ENCODE measurements at places on chromosomes 7 and 10. TPM values are rescaled to one million over a fixed set of nuclear protein-coding genes. Genes with fewer than 3 reads are reported as not detected.

GRCh38 chr7:105136221-105136620, 122.2 kb downstream of the KMT2E start:
- DNase-seq: no peak

DNA sequence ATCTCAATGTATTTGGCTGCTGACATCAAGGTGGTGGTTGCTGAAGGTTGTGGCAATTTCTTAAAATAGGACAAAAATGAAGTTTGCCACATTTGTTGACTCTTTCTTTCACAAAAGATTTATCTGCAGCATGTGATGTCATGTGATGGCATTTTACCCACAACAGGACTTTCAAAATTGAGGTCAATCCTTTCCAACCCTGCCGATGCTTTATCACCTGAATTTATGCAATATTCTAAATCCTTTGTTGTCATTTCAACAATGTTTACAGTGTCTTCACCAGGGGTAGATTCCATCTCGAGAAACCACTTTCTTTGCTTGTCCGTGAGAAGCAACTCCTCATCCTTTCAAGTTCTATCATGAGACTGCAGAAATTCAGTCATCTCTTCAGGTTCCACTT, 40.6 kb upstream of the SLC16A12 start:
- no peak for DNase-seq

GRCh38 chr7:41028580-41028979, 674.3 kb downstream of the INHBA start:
- no peak for DNase-seq

DNA sequence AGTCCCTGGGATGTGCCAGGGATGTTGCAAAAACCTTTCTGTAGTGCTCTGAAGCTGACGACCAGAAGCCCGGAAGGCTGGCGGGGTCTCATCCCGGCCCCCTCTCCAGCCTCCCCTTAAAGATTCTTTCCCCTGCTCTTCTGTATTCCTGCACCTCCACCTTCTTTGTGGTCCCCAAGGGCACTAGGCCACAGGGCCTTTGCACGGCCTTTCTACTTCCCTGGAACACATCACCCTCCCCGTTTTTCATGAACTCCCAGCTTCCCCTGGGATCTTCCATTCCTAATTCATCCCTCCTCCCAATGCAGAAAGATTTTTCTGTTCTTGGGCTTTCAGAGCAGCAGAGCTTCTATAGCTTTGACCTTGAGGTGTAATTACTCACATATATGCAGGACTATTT, 127.0 kb downstream of the CDH23 start:
- no peak for DNase-seq

CCL24 gene
- total RNA-seq: not detected

DNA sequence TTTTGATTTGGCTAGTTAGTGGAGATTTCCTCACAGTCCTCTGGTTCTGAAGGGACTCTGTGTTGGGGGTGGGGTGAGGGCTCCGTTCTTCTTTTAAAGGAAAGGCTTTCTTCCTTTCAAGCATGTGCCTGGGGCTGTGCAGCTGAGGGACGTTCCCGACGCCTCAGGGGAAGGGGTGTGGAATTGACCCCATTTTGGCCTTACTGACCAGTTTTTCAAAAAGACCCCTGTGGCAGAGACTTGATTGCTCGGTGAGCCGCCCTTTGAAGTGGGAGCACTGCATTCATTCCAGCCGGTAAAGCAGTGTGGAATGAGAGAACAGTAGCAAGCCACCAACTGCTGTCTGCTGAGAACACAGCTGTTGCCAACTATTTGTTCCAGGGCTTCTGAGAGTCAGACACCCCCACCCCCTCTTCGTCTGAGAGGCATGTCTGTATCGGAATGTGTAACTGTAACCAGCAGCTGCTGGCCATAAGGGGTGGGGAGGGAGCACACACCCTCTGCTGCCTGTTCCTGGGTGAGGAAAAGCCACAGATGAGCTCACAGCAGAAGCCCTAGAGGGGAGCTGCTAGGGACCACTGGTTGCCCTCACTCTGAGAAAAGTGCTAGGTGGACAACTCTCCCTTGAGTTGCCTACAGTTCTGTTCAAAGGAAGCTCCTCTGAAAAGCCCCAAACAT, 33.2 kb downstream of the WBP1L start:
- DNase-seq: peak; percentile 84

DNA sequence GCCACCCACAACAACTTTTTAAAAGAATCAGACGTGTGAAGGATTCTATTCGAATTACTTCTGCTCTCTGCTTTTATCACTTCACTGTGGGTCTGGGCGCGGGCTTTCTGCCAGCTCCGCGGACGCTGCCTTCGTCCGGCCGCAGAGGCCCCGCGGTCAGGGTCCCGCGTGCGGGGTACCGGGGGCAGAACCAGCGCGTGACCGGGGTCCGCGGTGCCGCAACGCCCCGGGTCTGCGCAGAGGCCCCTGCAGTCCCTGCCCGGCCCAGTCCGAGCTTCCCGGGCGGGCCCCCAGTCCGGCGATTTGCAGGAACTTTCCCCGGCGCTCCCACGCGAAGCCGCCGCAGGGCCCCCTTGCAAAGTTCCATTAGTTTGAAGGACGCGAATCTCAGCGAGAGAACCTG, 461 bp upstream of the HTRA1 start:
- DNase-seq: no peak

SFTPA1 gene
- not detected for total RNA-seq

Measured in body of pancreas (tissue), 4 donors.